ENCODE measurements at places on chromosomes 7 and 10. TPM values are rescaled to one million over a fixed set of nuclear protein-coding genes. Genes with fewer than 3 reads are reported as not detected.

P4HA1 gene
- total RNA-seq: 170 TPM

KLF14 gene
- not detected for total RNA-seq

OPTN gene
- 107 TPM for total RNA-seq

SYCE1 gene
- 0.09 TPM for total RNA-seq

VIPR2 gene
- not detected for total RNA-seq

CYP3A7 gene
- total RNA-seq: 0.74 TPM

SPDYE3 gene
- total RNA-seq: not detected

FOXP2 gene
- total RNA-seq: 17.4 TPM

PPP1R3C gene
- total RNA-seq: 92.6 TPM

GPRIN2 gene
- not detected for total RNA-seq

APBB1IP gene
- 5.9 TPM for total RNA-seq

PON1 gene
- not detected for total RNA-seq

NPTX2 gene
- total RNA-seq: 2.5 TPM

GIMAP6 gene
- total RNA-seq: 0.18 TPM

EIF5AL1 gene
- total RNA-seq: 1.5 TPM

PAPOLB gene
- total RNA-seq: not detected

CAPZA2 gene
- total RNA-seq: 174 TPM

TRIP6 gene
- total RNA-seq: 81.3 TPM

GJD4 gene
- not detected for total RNA-seq

SLC26A4 gene
- 0.65 TPM for total RNA-seq

GNAT3 gene
- not detected for total RNA-seq

GPR37 gene
- 7.0 TPM for total RNA-seq

KCND2 gene
- 11.3 TPM for total RNA-seq

GTPBP4 gene
- total RNA-seq: 81.8 TPM

INHBA gene
- 20.0 TPM for total RNA-seq

CLEC2L gene
- not detected for total RNA-seq

ODAD2 gene
- total RNA-seq: 0.18 TPM

NCF1 gene
- not detected for total RNA-seq

CHST12 gene
- total RNA-seq: 2.2 TPM

CPA2 gene
- total RNA-seq: not detected

ENTPD1 gene
- 0.16 TPM for total RNA-seq

PKD2L1 gene
- total RNA-seq: not detected

UROS gene
- 131 TPM for total RNA-seq

CFTR gene
- total RNA-seq: 0.09 TPM

LSM8 gene
- 69.5 TPM for total RNA-seq

ADARB2 gene
- total RNA-seq: not detected

SPDYE2 gene
- not detected for total RNA-seq

ADK gene
- total RNA-seq: 96.8 TPM

NPM3 gene
- total RNA-seq: 70.9 TPM

CTAGE4 gene
- 2.9 TPM for total RNA-seq

RBP4 gene
- 1.9 TPM for total RNA-seq

TFR2 gene
- total RNA-seq: 0.08 TPM

TFPI2 gene
- 97.3 TPM for total RNA-seq

FAM180A gene
- 2.5 TPM for total RNA-seq

LIPM gene
- 0.82 TPM for total RNA-seq

GBX1 gene
- total RNA-seq: not detected

SPDYE11 gene
- 0.08 TPM for total RNA-seq

STOX1 gene
- 0.09 TPM for total RNA-seq

NRAP gene
- total RNA-seq: under 0.01 TPM

STEAP1 gene
- 83.4 TPM for total RNA-seq

LBX1 gene
- 0.08 TPM for total RNA-seq

PTF1A gene
- total RNA-seq: not detected

Data from fibroblast of the aortic adventitia (primary cell).